ENCODE measurements at places on chromosomes 5 and 9.
A peak's percentile ranks its signal among the peaks of the same experiment; 100 is the strongest.

DNA sequence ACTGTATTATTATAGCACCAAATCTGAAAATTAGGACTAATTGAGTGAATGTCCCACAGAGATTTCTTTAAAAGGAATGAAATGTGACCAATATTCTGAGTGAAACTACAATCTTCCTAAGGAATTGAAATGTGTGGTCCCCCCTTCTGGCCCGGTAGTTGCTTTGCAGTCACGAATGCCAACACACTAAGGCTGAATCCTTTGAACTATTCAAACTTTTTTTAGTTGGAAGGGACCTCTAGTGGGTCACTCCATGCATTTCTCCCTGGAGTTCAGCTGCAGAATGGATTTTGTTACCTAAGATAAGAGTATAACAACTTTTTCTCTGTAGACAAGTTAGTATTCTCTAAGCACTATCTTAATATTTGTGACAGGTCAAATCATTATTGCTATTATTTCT, 2.8 kb downstream of the CDH6 start:
- no peak for DNase-seq

DNA sequence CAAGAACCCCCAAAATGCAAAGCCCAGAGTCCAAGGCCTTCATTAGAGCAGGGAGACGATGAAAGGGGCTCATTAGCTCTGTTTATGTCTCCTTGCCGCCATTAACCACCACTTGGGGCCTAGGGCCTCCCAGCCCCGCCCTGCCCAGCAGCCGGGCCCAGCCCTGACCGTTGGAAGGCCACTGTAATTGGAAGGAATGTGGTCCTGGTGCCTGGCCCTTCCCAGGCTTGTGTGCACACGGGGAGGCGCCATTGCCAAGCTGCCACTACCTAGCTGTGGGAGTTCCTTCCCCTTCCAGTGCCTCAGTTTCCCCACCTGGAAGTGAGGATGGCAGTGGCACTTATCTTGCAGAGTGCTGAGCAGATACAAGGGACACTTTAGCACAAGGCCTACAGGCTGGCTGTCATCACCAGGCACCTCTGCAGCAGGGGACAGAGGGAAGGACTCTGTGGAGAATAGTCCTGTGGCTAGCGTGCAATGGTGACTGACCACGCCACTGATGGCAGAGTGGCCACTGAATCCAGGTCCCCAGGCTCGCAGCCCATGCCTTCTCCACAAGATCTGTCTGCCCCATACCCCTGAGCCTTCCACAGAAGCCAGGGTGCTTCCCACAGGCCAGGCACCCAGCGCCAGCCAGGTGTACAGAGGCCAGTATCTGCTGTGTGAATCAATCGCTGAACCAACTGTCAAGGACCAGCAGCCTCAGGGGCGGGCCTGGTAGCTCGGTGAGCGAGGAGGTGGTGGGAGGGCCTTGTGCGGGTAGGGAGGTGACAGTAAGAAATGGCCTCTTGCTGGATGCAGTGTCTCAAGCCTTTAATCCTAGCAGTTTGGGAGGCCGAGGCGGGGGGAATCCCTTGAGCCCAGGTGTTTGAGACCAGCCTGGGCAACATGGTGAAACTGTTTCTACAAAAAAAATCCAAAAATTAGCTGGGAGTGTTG, 20.8 kb downstream of the GBGT1 start:
- DNase-seq = no peak

DNA sequence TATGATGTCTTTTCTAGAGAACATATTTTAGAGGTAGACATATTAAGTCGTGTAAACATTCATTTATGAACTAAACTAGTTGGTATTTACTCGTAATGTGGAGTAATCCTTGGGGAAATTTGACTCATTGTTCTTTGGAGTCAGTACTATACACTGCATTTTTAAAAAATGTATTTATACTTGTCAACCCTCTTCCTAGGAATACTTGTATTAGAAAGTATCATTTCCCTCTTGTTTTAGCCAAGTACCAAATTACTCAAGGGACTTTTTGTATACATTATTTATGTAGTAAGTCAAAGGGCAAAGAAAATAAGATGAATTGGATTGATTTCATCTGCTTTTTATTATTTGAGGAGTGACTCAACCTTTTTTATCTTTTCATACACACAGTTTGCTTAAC, 248.1 kb upstream of the IZUMO3 start:
- no peak for DNase-seq

- peak; percentile 18 for DNase-seq
Measured at GRCh38 chr5:79878721-79879336, 112.2 kb downstream of the MTX3 start.

DNA sequence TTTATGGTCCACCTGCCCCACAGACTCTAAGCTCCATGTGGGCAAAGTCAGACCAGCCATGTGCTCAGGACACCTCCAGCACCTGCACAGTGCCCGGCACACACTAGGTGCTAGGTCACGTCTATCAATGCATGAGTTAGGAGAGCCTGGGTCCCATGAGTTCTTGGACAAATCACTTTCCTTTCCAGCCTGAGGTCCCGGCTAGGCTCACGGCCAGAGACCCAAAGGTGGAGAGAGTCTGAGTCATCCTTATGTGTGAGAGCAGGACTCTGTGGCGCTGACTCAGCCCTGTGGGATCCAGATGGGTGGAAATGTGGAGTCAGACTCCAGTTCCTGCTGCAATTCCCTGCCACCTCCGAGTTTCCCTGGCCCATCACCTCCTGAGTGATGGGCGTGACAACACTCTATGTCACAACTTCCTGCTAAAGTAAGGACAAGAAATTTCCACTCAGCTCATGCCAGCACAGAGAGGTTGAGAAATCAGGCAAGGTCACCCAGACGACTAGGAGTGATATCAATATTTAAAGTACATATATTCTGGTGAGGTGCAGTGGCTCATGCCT, 2.5 kb upstream of the ST6GALNAC4 start:
- no peak for DNase-seq

DNA sequence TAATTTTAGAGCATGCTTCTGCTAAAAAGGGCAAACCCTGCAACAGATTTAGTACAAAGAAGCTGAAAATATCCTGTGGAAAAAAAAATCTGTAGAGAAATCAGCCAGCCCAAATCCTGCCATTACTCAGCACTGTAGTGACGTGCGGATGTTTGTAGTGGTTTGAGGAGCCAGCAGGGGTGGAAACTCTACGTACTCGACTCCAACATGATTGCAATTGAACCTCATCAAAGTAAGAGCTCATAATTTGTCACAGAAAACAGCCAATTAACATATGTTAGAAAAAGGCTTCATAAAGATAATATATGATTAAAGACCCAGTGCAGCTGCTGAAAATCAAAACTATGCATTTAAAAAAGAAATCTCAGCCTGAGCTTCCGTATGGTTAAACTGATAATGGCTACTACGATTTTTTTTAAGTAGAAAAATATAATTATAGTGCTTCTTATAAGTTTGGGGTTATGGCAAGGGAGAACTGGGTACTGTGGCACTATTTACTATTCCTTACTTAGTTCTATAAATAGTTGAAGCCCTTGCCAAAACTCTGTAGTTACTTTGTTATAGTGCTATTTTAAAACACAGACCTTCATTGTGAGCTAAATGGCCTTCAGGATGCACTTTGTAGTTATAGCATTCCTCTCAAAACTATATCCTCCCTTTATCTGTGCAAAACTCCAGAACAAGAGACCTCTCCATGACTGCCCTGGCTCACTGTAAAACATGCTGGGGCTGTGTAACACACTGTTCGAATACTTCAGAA, 49.4 kb downstream of the MEF2C start:
- DNase-seq = no peak

DNA sequence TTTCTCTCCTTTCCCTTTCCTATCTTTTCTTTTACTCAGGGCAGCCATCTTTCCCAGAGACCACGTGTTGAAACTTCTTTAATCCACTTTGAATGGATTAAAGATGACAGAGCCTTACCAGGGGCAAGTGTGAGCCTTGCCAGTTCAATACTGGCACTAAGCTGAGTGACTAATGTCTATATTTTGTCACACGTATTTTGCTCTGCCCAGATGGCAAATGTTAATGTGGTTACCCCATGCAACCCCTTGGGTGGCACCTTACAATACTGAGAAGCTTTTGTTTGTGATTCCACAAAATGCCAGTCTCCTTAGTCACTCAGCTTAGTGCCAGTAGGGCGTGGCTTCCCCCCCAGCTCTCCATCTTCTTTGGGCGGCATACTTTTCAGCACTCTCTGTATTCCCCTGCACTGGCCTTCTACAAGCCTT, 24.8 kb downstream of the ANXA1 start:
- DNase-seq = no peak
